ENCODE measurements at places on chromosomes 5 and 9.

- DNase-seq: no peak
Measured at GRCh38 chr9:83027153-83027891, 35.6 kb downstream of the RASEF start.

DNA sequence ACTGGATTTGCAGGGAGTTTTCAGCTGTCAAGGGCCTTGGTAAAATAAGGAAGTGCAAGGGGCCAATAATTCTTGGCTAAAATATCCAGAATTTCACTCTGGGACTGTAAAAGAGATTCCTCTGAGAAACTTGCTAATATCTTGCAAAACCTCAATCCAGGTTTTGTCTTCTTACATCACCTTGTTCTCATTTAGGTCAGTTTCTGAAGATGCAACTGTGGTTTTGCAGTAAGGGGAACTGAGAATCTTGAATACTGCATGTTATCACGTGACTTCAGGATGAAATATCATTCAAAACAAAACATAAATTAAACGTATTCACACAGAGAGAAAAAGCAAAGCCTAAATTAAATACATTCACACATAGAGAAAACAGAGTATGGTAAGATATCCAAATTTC lies 35.0 kb upstream of the RIC1 start:
- no peak for DNase-seq

DNA sequence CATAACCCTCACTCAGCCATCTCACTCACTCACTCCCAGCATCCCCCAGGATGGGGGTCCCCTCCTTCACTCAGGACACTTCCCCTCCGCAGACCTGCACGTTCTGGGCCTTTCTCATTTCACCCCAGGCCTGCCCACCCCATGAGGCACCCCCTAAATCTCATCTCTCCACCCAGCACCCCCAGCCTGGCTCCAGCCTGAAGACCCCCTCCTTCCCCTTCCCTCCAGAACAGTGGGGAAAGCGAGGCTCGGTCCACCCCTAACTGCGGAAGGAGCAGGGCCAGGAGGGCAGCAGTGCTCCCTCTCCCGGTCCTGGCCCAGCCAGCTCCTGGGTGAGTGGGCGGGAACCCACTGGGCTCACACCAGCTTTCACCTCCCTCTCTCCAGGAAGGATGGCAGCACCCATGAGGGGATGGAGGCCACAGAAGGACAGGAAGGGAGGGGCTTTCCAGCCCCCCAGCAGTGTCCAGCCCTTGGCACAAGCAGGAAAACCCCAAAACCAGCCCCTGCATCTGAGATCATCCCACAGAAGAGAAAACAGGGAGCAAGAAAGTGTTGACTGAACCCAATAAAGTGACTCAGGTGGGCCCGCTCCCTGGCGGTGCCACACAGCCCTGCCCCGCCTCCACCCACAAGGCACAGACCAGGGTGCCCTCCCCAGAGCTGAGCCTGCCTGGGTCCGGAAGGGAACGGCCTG lies 55.0 kb downstream of the LRSAM1 start:
- no peak for DNase-seq

- no peak for DNase-seq
Measured at GRCh38 chr5:128494516-128494915, 43.5 kb downstream of the FBN2 start.

GRCh38 chr5:95027151-95027721 lies 257.7 kb downstream of the MCTP1 start:
- no peak for DNase-seq

DNA sequence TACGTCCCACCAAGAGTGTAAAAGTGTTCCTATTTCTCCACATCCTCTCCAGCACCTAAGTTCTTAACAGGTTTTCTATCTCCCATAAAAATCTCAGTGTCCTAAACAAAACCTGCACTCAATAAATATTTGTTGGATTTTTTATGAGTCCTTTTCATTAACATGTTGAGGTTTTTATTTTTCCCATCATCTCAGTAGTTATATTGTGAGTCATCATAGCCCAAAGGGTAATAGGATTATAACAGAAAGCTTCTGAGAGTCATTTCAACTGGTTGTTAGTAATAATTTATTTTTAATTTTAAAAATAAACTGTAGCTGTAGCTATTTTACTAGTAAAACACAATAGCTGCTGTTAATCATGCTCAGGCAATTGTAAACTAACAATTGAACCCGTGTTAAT lies 331.6 kb upstream of the SLC30A5 start:
- DNase-seq: no peak

- peak; percentile 56 for DNase-seq
Measured at GRCh38 chr9:69919461-69920061, 98.9 kb downstream of the CFAP95 start.

- DNase-seq: no peak
Measured at GRCh38 chr9:132099741-132100407, 20.2 kb upstream of the MED27 start.

- no peak for DNase-seq
Measured at GRCh38 chr9:131296460-131296859, 6.9 kb downstream of the PLPP7 start.

GRCh38 chr9:32742296-32742695 lies 41.0 kb upstream of the TMEM215 start:
- DNase-seq: no peak

DNA sequence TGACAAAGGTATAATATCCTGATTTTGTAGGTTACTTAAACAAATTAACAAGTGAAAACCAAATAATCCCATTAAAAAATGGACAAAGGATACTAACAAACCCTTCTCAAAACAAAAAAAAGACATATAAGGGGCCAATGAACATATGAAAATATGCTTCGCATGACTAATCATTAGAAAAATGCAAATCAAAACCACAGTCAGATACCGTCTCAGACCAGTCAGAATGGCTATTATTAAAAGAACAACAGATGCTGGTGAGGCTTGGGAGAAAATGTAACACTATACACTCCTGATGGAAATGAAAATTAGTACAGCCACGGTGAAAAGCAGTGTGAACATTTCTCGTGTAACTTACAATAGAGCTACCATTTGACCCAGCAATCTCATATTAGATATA lies 1542.2 kb upstream of the CDH9 start:
- DNase-seq: no peak
